CD4-positive, alpha-beta T cell (primary cell): ENCODE measurements at places on chromosomes 12 and 14. TPM values are rescaled to one million over a fixed set of nuclear protein-coding genes. Genes with fewer than 3 reads are reported as not detected.
A peak's percentile ranks its signal among the peaks of the same experiment; 100 is the strongest.

DNA sequence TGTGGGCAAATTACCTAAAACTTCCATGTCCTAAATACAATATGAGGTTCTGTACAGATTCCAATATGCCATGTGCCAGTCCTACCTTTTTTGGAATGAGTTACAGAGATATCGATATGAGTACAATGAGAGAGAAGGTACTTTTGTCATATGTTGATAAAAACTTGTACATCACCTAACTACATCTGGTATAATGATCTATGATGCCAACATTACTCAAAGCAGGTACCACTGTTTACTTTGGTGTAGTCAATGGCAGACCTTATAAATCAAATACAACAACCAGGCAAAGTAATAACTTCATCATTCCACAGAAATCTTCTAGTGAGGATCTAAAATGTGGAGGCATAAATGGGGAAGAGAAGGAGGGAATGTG is 12.7 kb downstream of the TEP1 start:
- DNase-seq = no peak
- H3K27ac ChIP-seq = no peak overlapping the region
- no peaks in the 10 kb centered on the region for H3K4me1 ChIP-seq
- H3K36me3 ChIP-seq = peaks cover 67% of the 10 kb centered on the region

DNA sequence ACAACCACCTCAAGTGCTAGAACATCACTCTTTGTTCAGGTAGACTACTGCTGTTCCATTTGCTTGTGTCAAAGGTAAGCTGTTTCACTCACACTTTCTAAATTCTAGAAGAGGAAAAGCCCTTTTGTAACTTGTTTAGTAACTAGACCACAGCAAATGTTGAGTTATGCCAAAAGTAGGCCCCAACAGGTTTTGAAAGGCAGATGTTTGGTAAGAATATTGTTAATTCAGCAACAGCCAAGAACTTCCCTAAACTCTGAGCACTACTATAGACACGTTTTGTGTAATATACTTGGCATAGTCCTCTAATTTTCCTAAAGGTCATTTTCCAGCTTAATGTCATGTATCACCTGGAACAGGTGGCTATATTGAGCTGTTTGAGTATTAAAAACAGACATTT is 79.0 kb downstream of the DCAF5 start:
- no peaks in the 10 kb centered on the region for H3K27me3 ChIP-seq
- H3K36me3 ChIP-seq = peaks cover 82% of the 10 kb centered on the region
- H3K4me3 ChIP-seq = no peak overlapping the region
- DNase-seq = no peak

DNA sequence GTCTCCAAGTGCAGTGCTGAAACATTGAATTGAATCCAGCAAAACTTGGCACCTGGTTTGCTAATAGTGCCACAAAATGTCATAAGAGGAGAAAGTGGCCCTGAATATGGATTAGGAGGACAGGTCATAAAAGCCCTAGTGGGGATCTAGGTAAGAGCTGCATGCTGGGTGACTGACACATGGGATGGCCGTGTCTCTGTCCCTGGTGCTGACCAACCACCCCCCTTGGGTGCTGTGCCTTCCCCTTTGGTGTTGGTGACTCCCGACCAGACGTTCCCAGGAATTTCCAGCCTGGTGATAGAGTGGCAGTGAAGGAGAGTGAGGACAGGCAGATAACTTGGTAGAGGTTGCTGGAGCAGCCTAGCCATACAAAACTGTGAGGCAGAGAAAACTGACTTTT is 142.8 kb downstream of the VRK1 start:
- DNase-seq = no peak
- H3K4me1 ChIP-seq = no peaks in the 10 kb centered on the region
- H3K4me3 ChIP-seq = no peak overlapping the region

DNA sequence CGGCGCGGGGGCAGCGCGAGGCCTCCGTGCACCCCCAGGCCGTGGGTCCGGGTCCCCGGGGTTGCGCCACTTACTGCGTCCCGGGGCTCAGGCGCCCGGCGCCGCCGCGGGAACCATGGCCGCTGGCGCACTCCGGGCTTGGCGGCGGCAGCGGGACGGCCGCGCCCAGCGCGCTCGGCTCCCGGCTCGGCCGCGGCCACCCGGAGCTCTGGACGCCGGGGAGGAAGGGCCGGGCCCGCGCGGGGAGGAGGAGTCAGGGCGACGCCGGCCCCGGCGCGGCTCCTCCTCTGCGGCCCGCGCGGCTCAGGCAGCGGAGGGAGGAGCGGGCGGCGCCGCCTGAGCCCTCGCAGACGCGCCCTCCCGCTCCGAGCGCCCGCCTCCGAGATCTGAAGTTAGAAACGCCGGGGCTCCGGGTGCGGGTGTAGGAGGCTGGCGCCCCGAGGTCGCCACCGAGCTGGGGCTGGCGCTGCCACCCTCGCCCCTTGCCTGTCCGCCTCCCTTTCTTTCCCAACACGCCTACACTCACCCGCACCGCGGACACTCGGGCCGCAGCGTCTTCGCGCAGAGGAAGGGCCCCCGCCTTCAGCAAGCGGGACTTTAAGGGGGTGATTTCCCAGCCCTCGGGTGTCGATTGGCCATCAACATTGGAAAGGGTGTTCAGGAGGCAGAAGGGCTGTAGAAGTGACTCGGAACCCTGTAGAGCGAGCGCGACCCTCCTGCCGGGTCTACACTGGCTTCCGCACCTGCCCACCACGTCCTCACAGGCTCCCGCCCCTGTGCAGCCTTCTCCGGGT is at the start of gene NIN:
Gene NIN (minus strand): TSS at position 231 of the 794 bp plus-strand sequence. CDS start 9,106 bp downstream, outside the sequence.
- no peaks in the 10 kb centered on the region for H3K27me3 ChIP-seq
- H3K36me3 ChIP-seq = no peaks in the 10 kb centered on the region
- H3K27ac ChIP-seq = peak within 1 kb of the TSS; percentile 88
- H3K4me3 ChIP-seq = peak within 1 kb of the TSS; percentile 90

DNA sequence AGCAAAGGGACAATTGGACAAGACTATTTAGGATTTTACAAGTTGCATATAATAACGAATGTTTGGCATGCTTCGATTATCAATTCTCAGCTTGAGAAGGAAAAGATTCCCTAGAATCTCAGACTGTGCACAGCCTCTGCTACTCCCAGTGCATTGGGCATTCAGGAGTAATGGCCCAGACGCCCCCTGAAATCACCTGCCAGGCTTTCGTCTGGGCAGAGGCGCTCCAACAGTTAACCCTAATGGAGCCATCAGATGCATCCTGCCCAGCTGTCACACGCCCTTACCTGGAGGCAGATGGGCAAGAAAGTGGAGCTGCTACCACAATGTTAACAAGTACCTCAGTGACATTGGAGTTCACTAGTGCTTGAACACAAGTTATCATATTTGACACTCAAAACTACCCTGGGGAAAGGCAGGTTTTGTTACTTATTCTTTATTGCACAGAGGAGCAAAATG is 927 bp upstream of the LRP6 start:
- H3K4me1 ChIP-seq = peaks cover 16% of the 10 kb centered on the region
- DNase-seq = no peak
- no peak overlapping the region for H3K27ac ChIP-seq

DNA sequence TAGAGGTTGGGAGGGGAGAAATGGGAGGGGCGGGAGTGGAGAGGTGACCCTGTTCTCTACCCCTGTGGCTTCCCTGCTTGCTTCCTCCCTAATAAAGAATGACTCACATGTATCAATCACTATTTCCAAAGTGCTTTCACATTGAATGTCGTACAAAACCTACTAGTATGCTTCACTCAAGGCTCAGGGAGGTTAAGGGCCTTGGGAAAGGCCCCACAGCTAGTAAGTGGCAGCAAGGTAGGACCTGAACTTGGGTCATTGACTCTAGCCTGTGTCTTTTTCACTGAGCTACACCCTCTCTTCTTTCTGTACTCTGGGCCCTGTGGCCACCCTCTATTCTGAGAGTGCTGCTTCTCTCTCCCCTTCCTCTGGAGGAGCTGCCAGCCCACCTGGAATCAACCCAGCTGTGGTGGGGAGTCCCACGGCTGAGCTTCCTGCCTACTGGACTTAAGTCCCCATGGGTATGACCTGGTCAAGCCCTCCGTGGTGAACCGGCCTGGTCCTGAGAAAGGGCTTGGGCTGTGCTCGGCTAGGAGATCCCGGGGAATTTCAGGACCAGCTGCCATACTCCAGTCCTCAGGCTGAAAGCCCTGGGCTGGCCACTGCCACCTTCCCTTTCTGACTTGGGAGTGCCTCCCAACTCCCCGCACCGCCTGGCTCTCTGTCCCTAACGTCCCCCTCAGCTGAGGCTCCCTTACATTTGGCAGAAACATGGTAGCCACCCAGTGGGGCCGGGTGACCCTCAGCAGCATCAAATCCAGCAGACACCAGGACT is 13.0 kb downstream of the SLC48A1 start:
- peaks cover 83% of the 10 kb centered on the region for H3K36me3 ChIP-seq
- no peaks in the 10 kb centered on the region for H3K4me1 ChIP-seq
- H3K4me3 ChIP-seq = no peak overlapping the region

CLEC4A gene
- total RNA-seq = 0.39 TPM

DNA sequence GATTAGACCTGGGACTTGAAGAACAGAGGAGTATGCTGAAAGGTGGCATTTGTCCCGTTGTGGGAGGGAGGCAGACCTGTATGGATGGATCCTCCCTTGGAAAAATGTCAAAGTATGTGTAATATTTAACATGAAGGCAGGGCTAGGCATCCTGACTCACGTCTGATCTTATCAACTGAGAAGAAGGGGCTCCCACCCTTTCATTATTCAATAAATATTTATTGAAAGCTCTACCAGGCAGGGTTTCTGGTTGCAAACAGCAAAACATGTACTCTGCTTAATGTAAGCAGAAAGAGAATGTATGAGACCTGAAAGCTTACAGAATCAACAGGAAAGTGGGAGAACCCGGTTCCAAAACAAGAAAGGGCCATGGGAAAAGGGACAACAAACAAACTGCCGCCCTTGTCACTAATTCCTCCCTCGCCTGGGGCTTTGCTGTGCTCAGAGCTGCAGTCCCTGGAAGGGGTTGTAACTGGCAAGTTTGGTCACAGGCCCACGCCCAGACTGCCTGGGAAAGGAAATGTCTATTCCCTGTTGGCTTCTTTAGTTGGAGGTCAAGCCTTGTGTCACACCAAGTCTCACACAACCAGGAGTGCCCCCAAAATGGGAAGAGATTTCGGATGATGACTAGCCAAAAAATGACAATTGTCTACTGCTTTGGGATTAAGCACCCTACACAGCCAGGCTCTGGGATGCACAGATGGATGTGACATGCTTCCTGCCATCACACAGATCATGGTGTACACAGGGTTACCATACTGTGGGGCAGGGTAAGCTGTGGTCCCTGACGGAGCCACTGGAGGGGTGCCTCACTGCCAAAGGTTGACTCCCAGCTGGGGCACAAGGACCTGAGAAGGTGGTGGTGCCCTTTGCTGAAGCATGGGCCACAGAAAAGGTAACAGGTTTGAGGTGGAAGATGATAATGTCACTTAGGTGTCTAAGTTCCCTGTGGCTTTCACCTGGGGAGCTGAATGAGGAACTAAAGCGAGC is 36.8 kb downstream of the RAB35 start:
- H3K27ac ChIP-seq = peak overlapping the region; percentile 23
- no peaks in the 10 kb centered on the region for H3K27me3 ChIP-seq
- peaks cover 22% of the 10 kb centered on the region for H3K36me3 ChIP-seq
- H3K4me1 ChIP-seq = peaks cover 26% of the 10 kb centered on the region

DNA sequence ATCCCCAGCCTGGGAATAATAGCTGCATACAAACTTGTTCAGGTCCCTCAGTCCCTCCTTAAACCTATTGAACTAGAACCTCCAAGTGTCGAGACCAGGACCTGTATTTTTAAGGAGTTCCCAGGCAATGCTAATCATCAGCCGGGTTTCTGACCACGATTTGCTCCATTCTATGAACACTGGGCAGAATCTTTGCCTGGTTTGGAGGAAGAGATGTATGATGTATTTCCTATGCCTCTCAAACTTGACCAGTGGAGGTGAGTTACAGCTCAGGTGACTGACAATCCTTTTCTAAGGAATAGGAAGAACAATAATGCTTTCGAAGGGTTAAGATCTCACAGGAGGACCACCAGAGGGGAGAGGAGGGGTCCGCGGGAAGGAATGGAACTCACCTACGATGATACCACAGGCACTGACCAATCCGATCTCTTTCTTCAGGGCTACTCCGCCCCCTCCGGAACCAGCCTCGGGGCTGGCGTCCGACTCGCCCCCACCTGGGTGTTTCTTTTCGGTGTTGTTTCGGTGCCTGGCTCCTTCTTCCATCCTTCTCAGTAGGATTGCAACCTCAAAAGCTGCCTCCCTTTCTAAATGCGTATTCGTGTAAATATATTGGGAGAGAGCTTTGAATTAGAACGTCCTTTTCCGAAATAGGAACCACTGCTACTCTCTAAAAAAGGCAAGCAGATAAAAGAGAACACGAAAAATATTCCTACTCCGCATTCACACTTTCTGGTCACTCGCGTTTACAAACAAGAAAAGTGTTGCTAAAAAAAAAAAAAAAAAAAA is 895 bp downstream of the SLC7A8 start:
- H3K36me3 ChIP-seq = no peaks in the 10 kb centered on the region
- DNase-seq = peak; percentile 42
- H3K4me1 ChIP-seq = peaks cover 21% of the 10 kb centered on the region
- no peak overlapping the region for H3K27ac ChIP-seq
- H3K4me3 ChIP-seq = peak overlapping the region; percentile 50
- H3K27me3 ChIP-seq = peaks cover 21% of the 10 kb centered on the region

DNA sequence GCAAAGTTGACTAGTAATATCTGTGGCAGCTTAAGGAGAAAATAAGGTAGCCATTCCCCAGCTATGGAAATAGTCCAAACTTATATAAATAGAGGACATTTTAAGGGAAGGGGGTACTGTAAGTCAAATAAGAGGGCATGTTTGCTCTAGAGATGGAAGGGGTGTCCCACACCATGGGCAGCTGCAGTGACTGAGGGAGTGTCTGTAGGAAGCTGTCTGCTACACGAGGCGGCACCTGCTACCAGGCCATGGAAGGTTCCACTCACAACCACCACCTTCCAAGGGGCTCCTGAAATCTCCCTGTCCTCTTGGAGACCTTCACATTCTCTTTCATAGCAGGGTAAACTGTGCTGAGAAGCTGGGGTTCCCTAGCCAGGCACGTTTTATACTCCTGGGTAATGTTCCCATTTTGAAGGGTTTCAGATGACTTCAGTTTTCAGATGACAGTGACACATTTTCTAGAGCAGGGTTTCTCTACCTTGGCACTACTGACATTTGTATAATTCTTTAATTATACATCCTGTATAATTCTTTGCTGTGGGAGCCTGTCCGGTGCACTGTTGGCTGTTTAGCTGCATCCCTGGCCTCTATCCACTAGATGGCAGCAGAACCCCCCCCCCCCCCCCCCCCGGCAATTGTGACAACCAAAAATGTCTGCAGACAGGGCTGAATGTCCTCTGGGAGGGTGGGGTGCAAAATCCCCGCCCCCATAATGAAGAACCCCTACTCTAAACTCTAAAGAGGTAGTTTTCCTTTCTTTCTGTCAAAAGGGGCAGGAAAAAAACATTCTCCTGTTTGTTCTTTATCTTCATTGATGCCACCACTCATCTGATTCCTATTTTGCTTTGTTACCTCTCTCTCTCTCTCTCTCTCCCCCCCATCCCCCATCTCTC is 11.6 kb upstream of the SMCO2 start:
- no peak overlapping the region for H3K27ac ChIP-seq
- no peaks in the 10 kb centered on the region for H3K27me3 ChIP-seq
- DNase-seq = peak; percentile 51
- H3K36me3 ChIP-seq = no peaks in the 10 kb centered on the region
- H3K4me3 ChIP-seq = no peak overlapping the region
- no peaks in the 10 kb centered on the region for H3K4me1 ChIP-seq

LHX5 gene
- not detected for total RNA-seq

HOXC6 gene
- total RNA-seq = not detected
